ENCODE measurements at places on chromosomes 1 and 21.

GRCh38 chr1:95195046-95195445 lies 39.0 kb upstream of the RWDD3 start:
- no peak for DNase-seq

- no peak for DNase-seq
Observed at GRCh38 chr1:151715726-151716404, 738 bp downstream of the CELF3 start.

GRCh38 chr1:170864238-170864637 lies 71.1 kb upstream of the MROH9 start:
- no peak for DNase-seq

DNA sequence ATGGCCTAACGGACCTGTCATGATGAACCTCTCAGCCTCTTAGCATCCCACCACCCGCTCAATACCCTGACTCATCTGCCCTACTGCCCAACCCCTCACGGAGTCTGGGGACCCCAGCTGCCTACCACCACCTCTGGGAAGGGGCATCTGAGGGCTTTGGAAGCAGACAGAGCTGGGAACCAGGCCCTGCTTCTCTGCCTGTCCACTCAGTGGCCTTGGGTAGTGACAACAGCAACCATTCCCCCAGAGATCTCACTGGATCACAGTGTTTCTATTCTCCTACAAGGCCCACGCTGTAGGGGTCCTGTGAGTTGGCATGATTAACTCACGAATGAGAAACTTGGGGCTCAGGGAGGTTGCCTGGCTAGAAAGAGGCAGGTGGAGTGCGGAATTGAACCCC lies 32.5 kb upstream of the DMBX1 start:
- DNase-seq, result no peak

- DNase-seq, result peak; percentile 47
Observed at GRCh38 chr21:26840201-26840600, 5.0 kb downstream of the ADAMTS1 start.

GRCh38 chr1:37070126-37070525 lies 35.8 kb upstream of the GRIK3 start:
- DNase-seq, result no peak

DNA sequence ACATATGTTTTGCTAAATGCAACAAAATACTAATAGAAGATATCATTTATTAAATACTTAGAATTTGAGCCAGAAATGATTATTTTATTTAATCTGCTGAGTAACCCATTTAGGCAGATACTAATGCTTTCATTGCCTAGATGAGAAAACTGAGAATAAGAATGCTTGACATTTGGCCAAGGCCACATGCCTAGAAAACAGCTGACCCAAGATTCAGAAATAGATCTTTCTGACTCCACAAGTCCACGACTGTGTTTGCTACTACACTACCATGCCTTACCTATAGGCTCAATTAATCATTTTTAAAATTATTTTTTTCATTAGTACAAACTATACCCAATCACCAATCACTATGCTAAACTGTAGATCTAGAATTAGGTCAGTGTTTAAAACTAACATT lies 129.7 kb downstream of the ATP1B1 start:
- DNase-seq, result no peak

GRCh38 chr1:117124661-117125060 lies 3.1 kb upstream of the TRIM45 start:
- DNase-seq, result no peak

GRCh38 chr21:37548521-37548981 lies 182.0 kb downstream of the DYRK1A start:
- DNase-seq, result no peak

GRCh38 chr1:212797681-212798080 lies 6.0 kb downstream of the TATDN3 start:
- DNase-seq, result no peak

GRCh38 chr21:23008601-23009202 lies 2010.5 kb downstream of the NCAM2 start:
- DNase-seq, result no peak

DNA sequence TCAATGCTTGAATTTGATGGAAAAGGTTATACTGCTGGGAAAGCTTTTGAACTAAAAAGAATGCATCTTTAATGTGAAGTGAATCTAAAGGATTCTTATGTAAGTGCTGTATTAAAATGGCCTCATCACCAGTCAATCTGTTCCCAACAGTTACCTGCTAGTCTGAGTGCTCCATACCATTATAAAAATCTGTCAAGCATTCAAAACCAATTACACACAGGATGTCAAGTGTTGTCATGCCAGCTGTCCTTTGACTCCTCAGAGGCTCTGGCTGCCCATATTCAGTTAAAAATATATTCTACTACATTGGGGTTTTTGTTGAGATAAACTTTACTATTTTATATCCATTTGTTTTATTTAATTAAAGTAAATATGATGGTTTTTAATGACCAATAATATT lies 1587.7 kb downstream of the AMY1C start:
- DNase-seq, result no peak

GRCh38 chr1:200527670-200528069 lies 92.9 kb downstream of the KIF14 start:
- no peak for DNase-seq
